ENCODE measurements at places on chromosomes 3 and 15.
A peak's percentile ranks its signal among the peaks of the same experiment; 100 is the strongest.

DNA sequence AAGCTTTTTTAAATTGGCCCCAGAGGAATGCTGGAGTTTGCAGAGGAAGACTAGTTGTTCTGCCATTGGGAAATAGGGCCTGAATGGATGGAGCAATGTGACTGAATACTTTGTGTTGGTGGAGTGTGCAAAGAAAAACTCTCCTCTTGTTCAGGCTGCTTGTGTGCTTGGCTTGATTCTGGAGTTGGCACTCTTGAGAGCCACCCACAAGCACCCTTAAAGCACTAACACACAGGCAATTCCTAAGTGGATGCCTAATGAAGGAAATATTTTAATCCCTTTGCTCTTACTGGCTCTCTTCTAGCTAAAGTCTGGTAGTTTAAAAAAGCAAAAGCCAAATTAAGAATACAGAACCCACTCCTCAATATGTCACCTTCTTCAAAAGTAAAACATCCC, 304.4 kb upstream of the C2CD4B start:
- DNase-seq, result no peak

- peak; percentile 89 for DNase-seq
These were observed 691 bp downstream of the MAP2K1 start for GRCh38 chr15:66387163-66388042.

- DNase-seq, result no peak
These were observed 52.9 kb upstream of the RNU6-1 start for GRCh38 chr15:67892559-67893377.

GRCh38 chr3:73068419-73068818, 7.0 kb downstream of the EBLN2 start:
- DNase-seq, result no peak

- DNase-seq, result no peak
These were observed 61.4 kb downstream of the WHAMM start for GRCh38 chr15:82870727-82871320.

DNA sequence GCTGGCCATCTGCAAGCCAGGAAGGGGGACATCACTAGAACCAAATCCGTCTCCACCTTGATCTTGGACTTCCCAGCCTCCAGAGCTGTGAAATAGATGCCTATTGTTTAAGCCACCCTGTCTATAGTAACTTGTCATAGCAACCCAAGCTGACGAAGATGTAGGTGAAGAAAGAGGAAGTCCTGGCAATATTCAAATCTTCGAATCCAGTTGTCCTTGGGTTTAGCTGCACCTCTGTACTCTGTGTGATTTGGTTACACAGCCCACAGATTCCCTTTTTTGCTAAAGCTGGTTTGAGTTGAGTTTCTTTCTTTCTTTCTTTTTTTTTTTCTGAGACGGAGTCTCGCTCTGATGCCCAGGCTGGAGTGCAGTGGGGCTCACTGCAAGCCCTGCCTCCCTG, 68.0 kb upstream of the XCR1 start:
- DNase-seq, result no peak

DNA sequence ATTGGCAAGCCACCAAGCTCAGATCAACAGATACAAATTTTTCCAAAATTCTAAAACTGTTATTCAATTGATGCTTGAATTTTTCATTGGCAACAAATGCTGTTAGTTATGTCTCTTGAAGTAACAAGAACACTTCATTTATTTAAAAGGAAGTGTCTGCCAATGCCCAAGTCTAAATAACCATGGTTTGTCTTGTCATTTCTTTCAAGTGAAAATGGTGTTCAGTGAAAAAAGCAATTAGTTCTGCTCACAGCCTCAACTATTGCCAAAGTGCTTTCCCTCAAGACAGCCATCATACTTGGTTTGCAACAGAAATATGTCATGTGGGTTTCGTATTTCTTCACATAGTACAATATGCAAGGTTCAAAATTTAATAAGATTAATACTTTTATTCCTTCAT, 312.6 kb upstream of the LMCD1 start:
- no peak for DNase-seq

DNA sequence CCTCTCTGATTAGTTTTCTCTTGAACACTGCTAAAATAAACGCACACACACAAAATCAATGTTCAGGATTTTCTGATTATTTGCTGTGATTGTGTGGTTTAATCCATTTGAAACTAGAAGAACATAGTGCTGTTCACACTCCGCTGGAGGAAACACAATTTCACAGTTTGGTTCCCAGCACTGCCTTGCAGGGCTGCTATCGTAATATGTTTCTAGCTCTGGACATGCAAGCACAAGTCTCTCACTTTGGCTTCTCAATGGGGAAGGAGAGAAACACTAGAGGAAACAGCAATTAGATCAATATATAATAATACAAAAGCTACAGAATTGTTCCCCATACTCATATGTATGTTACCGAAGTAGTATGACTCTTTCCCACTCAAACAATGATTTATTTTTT, 299.5 kb downstream of the NSUN3 start:
- no peak for DNase-seq

DNA sequence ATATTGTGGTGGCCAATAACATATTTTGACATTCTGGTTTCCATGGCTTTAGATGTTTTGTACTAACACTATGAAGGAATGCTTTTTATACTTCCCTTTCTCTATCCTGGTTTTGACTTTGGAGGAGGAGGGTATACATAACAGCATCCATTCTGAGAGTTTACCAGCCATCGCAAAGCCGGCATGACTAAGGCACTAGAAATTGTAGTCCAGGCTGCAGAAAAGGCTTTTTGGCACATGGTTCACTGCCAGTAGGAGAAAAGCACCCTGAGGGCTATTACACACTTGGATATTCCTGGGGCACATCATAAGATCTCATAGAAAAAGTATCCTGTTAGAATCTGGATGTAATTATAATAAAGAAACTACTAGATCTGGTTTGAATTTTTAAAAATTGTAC, 101.8 kb downstream of the STT3B start:
- DNase-seq, result no peak

DNA sequence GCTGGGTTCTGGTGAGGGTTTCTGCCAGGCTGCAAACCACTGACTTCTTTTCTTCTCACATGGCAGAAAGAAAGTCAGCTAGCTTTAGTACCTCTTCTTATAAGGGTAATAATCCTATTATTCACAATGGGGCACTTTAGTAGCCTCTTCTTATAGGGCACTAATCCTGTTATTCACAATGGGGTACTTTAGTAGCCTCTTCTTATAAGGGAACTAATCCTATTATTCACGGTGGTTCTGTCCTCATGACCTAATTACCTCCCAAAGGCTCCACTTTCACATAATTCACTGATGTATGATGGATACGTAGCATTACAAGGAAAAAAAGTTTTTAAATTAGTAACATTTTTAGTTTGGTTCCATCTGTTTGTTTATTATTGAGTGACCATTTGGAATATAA, 671.3 kb downstream of the NSUN3 start:
- DNase-seq, result no peak

- DNase-seq, result no peak
These were observed 8.5 kb downstream of the CGNL1 start for GRCh38 chr15:57384816-57385215.

DNA sequence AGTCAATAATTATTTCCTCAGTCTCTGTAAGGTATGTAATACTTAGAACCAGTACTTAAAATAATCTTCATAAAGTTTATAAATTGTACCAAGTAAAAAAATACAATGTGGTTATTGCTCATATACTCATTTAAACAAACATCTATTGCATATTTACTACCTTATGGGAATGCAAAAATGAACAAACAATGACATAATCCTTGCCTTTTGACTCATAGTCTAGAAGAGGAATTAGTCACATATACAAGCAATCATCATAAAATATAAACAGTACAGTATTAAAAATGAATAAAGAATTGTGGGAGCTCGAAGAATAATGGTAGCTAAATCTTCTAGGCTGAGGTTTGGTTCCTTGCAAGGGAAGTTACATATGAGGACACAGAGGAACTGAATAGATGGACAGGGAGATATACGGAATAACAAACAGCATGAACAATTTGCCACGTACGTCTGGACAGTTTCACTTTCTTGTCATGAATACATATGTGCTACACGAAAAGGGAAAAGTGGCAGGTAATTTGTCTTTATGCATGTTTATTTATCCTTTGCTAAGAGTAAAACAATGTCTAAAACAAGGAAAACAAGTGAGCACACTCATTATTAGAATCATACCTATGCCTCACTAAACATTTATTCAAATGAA, 17.2 kb downstream of the IMPG2 start:
- no peak for DNase-seq

Measured in activated CD4-positive, alpha-beta memory T cell treated with anti-CD3 and anti-CD28 coated beads for 36 hours (primary cell).